ENCODE measurements at places on chromosomes 16 and 17.
A peak's percentile ranks its signal among the peaks of the same experiment; 100 is the strongest.

GRCh38 chr16:78211946-78212345 is 112.5 kb downstream of the WWOX start:
- DNase-seq = no peak

DNA sequence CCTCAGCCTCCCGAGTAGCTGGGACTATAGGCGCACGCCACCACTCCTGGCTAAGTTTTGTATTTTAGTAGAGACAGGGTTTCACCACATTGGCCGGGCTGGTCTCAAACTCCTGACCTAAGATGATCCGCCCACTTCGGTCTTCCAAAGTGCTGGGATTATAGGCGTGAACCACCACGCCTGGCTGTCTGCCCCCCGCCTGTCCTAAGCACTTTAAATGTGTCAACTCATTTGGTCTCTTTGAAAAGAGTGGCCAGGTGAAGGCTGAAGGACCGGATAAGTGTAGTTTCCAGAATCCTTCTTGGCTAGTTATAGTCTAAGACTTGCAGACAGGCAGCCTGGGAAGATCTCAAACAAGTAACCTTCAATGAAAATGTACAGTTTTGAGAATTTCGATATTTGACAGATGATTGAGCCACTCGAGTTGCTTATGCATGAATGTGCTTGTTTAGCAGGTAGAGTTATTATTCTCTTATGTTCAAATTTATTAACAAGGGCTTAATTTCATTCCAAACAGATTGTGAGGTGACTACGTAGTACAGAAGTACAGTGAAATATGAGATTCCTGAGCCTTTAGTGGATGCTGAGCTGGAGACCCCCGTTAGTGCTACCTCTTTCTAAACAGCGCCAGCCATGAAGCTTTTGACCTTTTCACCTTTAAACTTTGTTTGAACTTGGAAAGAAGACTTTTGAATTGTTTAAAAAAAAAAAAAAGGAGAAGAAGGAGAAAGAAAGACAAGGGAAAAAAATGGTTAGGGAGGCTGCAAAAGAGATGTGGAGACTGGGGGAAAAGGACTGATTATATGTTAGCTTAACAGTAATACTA is 164.4 kb upstream of the TBX2 start:
- no peak for DNase-seq

- peak; percentile 75 for DNase-seq
Measured at GRCh38 chr17:59311051-59311468, 20.4 kb upstream of the YPEL2 start.

GRCh38 chr16:66681676-66682075 is 14.9 kb downstream of the CMTM4 start:
- no peak for DNase-seq

GRCh38 chr17:58254803-58255202 is 16.4 kb downstream of the LPO start:
- DNase-seq = no peak

Data from RPMI8226 (cell line).